Islet precursor cell (in vitro differentiated cells): ENCODE measurements at places on chromosomes 12 and 14.

GRCh38 chr12:122354958-122355641 lies 67.4 kb downstream of the CLIP1 start:
- DNase-seq, result no peak

GRCh38 chr12:17528394-17528793 lies 561.6 kb downstream of the RERGL start:
- DNase-seq, result no peak

DNA sequence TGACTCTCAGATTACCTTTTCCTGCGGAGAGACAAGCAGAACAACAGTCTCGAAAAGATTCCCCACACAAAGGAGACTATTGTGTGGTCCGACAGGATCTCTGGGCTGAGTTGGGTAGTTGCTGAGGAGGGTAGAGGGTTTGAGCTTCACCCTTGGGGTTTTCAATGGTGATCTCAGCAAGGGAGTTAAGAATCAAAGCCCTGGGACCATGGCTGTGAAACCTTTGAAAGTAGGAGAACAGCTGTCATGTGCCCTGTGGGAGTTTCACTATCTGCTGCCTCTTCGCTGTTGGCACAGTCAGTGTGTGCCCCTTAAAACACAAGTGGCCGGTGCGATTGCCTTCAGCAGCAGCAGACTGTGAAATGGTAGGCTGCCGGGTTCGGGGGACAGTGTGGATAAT lies 14.2 kb upstream of the PLEK2 start:
- no peak for DNase-seq

GRCh38 chr14:21880918-21881317 lies 207.3 kb upstream of the OR4E1 start:
- no peak for DNase-seq

DNA sequence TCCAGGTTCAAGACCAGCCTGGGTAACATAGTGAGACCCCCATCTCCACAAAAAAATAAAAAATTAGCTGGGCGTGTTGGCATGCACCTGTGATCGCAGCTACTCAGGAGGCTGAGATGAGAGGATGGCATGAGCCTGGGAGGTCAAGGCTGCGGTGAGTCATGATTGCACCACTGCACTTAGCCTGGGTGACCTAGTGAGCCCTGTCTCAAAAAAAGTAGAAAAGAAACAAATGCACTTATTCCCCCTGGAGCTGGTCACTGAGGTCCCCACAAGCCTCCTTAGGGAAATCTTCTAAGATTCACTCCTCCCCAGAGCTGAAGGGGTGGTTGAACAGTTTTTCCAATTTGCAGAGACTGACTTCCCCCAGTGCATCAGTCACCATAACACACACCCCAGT lies 1.6 kb downstream of the CD9 start:
- DNase-seq, result no peak

- DNase-seq, result no peak
Observed at GRCh38 chr14:33375786-33376185, 437.1 kb downstream of the NPAS3 start.

DNA sequence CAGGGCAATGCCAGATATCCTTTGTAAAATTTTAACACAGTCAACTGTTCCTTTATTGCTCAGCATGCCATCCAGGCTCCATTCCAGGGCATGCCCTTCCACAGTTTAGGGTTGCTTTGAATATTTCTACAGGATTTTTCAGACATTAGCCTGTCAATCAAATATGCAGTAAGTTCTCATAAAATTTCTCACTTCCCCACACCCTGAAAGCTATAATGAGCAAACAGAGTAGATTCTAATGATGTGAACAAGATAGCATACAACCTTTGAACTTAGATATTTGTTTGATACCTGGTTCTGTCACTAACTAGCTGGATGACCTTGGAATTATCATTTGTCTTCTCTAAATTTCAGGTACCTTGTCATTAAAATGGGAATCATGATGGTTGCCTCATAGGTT lies 251.2 kb downstream of the SYT1 start:
- DNase-seq, result no peak

GRCh38 chr14:92461891-92462290 lies 51.7 kb upstream of the RIN3 start:
- peak; percentile 21 for DNase-seq

- DNase-seq, result peak; percentile 68
Observed at GRCh38 chr12:108884116-108885012, 4.5 kb downstream of the DAO start.

DNA sequence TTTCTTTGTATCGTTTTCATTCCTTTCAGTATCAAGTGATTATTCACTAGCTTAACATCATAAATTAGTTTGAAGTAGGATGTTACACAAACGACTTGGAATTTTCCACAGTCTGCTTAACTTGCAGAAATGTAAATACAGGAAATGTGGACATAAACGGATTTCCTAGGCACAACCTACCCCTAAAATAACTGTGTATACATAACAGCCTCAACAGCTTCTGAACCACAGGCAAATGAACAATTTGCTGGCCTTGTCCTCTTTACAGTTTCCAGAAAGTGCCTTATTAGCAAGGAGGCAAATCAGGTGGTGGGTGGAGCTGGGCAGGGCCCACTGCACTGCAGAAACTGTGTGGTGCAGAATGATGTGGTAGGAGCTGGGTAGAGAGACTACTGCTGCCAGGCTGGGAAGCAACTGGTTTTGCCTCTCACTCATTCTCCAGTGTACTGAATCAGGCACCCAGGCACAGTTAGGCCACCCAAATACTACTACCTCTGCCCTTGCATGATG lies 14.1 kb downstream of the DRAM1 start:
- no peak for DNase-seq

- peak; percentile 46 for DNase-seq
Observed at GRCh38 chr12:13275241-13276085, 78.9 kb downstream of the EMP1 start.

GRCh38 chr14:68564191-68564825 lies 228.6 kb downstream of the ZFP36L1 start:
- no peak for DNase-seq

- no peak for DNase-seq
Observed at GRCh38 chr12:78641837-78642423, 222.6 kb upstream of the SYT1 start.

- peak; percentile 81 for DNase-seq
Observed at GRCh38 chr12:114395755-114396152, 10.2 kb downstream of the TBX5 start.

GRCh38 chr12:121795034-121795968 lies 1.8 kb upstream of the RHOF start:
- DNase-seq, result peak; percentile 94

DNA sequence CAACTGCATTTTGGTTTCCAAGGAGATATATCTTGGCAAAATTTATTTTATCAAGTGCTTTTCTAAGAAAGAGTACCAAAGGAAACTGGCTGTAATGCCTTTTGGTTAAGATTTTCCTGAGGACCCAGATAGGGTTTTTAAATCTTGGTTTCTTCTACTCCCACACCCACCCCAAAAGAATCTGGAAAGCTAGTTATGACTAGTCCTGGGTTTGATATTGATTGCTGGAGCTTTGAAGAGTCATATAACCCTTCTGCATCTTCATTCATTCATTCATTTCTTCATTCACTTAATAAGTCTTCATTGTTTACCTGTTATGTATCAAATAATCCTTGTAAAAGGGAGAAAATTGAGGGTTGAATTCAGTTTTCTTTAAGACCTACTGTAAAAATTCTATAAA lies 425.2 kb downstream of the PCNX1 start:
- no peak for DNase-seq

GRCh38 chr14:104009297-104009696 lies 67.0 kb upstream of the RD3L start:
- no peak for DNase-seq

DNA sequence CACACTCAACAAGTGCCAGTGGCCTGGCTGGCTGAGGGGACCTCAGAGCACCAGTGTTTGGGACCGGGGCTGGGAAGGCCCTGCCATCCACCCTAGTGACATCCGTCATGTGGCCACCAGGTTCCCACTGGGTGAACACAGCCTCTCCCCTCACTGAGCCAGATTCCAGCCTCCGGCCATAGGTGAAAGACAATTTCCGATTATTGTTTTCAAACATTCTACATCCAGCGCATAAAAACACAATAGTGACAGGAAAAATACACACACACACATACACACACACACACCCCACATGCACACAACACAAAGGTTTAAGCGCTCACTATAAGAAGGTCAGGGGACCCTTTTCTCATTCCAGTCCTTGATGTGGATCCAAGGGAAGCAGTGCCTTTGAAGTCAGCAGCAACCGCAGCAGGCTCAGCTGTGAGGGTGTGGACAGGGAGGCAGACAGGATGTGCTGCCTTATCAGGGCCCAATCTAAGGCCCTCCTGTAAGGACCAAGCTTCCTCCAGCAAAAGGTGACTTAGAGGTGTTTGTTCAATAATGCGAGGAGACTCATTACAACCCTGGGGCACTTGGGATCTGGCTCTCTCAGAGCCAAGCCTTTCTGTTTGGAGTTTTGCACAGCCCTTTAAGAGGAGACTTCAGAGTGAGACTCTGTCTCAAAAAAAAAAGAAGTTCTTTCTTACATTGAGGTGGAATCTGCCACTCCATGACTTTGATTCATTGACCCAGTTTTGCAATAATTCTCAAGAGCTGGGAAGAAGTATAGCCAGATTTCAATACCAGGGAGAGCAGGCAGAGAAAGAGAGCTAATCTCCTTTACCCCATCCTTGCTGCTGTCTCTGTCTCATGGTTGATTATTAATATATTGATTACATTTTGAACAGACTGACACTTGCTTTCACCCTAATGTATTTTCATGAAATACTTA lies 227.8 kb downstream of the ZFP36L1 start:
- peak; percentile 96 for DNase-seq

DNA sequence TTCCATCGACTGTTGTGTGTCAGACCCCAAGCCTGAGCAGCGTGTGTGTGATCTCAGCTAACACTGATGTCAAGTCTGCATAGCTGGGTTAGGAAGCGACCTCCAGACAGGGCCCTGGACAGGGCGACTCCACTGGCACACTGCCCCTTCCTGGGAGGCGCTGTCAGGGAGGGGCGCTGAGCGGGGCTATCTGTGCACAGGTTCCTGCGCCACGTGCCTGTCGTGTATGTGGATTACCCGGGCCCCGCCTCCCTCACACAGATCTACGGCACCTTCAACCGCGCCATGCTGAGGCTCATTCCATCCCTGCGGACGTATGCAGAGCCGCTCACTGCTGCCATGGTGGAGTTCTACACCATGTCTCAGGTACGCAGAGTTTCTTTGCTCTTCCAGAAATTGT lies 53.9 kb downstream of the DYNC1H1 start:
- DNase-seq, result no peak

DNA sequence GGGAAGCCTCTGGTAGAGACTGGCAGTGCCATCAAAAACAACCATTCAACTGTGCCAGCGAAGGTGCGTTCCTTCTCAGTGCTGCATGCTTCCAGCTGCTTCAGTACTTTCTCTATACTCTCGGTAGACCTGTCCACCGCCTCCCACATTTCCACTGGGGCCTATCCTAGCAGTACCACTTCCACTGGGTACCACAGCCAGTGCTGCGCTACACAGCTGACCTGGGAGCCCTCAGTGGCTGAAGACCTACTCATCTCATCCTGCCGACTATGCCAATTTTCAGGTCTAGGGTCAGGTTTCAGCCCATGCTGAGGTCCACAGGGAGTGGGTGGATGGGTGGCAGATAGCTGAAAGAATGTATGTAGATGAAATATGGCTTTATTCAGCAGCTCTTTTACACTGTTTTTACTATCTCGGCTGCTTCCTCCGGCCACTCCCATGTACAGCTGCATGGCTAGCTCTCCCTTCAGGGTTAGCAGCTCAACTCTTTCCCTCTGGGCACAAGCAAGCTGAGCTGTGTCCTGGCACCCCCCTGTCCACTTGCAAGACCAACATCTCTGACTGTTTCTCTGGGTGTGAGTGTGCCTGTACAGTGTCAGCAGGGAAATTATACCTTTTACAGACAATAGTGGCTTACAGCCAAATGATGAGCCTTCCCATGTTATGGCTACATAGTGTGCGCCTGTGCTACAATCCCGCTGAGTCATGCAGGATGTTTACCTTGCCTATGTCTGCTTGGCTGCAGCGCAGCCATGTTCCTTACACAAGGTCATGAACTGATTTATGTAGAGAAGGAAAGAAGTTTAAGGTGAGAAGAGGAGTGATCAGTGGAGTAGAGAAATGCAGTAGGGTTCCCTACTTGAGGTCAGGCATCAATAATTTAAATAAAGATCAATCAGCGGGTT lies 125.7 kb upstream of the DDHD1 start:
- DNase-seq, result no peak

- peak; percentile 79 for DNase-seq
Observed at GRCh38 chr14:51395361-51395849, 155.4 kb downstream of the TMX1 start.

GRCh38 chr12:123571343-123571813 lies 13.0 kb upstream of the TMED2 start:
- DNase-seq, result peak; percentile 73

DNA sequence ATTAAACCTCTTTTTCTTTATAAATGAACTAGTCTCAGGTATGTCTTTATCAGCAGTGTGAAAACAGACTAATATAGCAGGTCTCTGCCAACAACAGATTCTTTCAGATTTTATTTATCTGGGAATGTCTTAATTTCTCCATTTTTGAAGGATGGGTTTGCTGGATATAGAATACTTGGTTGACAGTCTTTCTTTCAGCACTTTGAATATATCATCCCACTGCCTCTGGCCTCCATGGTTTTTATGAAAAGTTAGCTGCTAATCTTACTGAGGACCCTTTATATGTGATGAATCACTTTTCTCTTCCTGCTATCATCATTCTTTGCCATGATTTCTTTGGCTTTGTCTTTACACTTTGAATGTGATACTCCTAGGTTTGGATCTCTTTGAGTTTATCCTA lies 148.0 kb downstream of the ANO6 start:
- no peak for DNase-seq

DNA sequence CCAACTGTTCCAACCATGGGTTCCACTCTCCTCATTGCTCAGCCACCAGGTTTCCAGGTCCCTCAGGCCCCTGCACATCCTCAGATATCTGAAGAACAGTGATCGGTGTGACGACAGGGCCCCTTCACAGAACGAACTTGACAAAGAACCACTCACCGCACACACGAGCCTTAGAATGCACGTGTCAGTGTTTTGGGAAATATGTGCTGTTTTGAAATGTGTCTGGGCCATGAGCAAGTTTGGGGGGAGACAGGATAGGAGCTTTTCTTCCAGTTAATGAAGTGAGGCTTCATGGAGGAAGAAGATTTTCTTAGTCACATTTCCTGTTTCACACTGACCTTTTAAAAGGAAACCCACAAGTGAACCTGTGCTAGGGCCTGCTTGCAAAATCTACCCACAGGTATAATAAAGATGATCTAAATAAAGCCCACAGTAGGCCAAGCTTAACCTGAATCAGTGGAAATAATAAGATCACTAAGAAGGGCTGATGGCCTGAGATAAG lies 58.6 kb downstream of the ZFP36L1 start:
- no peak for DNase-seq

DNA sequence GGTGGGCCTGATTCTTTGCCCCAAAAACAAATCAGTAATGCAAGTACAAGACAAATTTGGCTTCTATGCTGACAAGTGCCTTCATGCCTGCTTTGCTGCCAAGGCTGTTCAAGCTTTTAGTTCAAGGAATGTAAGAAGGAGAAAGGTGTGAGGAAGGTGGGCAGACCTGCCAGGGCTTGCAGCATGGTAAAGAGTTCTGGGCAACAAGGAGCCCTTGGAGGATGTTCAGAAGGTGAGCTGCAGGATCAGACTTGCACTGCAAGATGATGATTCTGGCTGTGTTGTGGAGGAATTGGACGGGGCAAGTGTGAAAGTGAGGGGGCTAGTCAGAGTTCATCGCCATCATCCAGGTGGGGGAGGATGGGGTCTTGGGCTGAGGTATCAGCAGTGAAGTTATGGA lies 167.9 kb downstream of the NUAK1 start:
- no peak for DNase-seq

GRCh38 chr14:32374155-32374554 lies 45.1 kb downstream of the AKAP6 start:
- no peak for DNase-seq

- no peak for DNase-seq
Observed at GRCh38 chr14:59481871-59482540, 2.2 kb downstream of the L3HYPDH start.
